Kidney capillary endothelial cell (primary cell): ENCODE measurements at places on chromosomes 13 and 19.
A peak's percentile ranks its signal among the peaks of the same experiment; 100 is the strongest.

- no peak for DNase-seq
Observed at GRCh38 chr13:30735025-30735871, at the start of gene ALOX5AP. ALOX5AP (plus strand) TSS chr13:30735543; CDS start chr13:30735606, 63 bp downstream.

GRCh38 chr19:27775395-27775794, 1437.6 kb downstream of the UQCRFS1 start:
- no peak for DNase-seq

GRCh38 chr13:77751513-77752456, 54.3 kb downstream of the SLAIN1 start:
- DNase-seq = peak; percentile 40

DNA sequence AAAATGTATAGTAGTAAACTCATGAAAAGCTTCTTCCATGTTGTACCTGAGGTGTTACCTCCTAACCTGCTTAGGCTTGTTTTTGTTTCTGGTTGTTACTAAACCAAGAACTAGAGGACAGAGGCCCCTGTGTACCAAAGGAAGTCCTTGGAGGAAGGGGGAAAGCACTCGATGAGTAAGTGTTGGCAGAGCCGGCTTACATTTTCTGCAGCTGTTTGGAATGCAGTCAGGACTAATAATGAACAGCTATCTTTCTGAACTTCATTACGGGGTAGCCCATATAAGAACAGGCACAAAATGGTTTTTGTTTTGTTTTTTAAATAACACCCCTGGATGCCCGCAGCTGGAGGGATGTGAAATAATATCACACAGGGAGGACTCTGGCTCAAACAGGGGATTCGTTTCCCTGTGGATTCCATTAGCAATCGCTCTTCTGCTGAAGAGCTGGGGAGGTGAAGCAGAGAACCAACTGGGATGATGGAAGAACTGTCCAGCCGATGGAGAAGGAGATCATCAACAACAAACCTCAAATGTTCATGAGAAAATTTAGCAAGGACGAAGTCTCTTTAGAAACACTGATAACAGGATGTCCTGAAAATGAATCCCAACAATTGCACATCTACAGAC, 214.2 kb upstream of the MAB21L1 start:
- no peak for DNase-seq

- DNase-seq = no peak
Observed at GRCh38 chr13:65697843-65698242, 1532.3 kb downstream of the PCDH9 start.

DNA sequence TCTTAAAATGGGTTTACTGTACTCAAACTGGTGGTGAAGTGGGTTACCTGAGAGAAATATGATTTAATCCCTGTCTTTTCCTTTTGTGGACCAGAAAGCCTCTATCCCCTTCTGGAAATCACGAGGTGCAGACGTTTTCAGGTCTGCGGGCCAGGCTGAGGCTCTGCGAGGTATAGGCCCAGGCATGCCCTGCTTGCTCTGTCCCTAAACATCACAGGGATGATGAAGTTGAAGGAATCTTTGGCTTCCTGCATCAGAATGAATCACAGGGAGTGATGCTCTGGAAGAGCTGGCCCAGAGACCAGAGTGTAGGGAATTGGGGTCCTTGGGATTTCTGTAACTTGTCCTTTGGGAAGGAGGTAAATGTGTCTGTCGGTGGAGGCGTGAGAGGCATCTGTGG, 18.4 kb upstream of the CHST8 start:
- DNase-seq = no peak

- DNase-seq = no peak
Observed at GRCh38 chr13:27839809-27840467, 47.7 kb downstream of the GSX1 start.

DNA sequence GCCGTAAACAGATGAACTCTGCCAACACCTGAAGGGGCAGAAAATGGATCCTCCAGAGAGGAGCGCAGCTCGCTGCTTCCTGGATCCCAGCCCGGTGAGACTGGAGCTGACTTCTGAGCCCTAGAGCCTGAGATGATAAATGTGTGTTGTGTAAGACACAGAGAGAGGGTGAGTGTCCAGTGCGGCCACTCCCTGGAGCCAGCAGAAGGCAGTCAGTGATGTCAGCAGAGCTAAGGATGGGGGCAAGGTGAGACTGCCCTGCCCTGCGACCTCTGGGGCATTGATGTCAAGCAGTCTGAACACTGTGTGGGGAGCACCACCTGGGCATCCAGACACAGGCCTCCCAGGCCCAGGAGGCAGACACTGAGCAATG, 9.7 kb upstream of the SLC35E1 start:
- DNase-seq = no peak

GRCh38 chr13:76937281-76937820, 11.0 kb upstream of the ACOD1 start:
- DNase-seq = peak; percentile 69

DNA sequence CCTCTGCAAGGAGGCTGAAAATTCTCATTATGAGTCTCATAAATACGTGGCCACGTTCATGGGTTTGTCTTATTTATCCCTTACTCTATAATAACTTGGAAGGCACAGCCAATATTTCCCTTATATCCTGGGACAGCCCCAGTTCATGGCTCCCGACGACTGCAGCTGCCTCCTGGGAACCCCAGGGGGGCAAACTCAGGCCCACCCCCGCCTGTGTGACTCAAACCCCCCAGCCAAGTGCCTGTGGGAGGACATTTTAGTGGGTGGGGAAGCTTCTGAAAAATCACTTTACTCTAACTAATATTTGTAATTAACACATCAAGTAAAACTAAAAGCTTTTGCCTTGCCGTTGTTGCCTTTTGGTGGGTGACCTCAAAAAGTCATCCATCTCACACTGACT, 14.3 kb downstream of the RASA3 start:
- no peak for DNase-seq

GRCh38 chr19:30671622-30672051, 299.5 kb downstream of the ZNF536 start:
- no peak for DNase-seq

DNA sequence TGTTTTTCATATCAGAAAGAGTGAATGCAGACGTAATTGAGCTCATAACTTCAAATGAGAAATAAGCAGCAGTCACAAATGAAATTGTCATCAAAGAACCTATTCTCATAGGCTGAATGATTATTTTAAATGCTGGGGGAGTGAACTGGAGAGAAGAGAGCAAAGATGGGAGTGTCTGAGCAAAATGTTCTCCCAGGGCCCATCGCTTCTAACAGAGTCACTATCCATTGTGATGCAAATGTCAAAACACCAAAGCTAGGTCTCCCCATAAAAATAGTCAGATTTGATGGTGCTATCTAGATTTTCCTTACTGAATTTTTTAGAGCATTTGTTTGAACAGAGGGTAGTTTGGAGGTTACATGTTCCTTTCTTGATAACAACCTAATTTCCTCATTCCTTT, 278.7 kb downstream of the PCDH9 start:
- no peak for DNase-seq

GRCh38 chr13:29689548-29689947, 94.1 kb upstream of the SLC7A1 start:
- DNase-seq = no peak

- DNase-seq = no peak
Observed at GRCh38 chr13:111577956-111578605, 257.6 kb downstream of the TEX29 start.

- no peak for DNase-seq
Observed at GRCh38 chr13:27309967-27310598, 39.5 kb downstream of the RASL11A start.

GRCh38 chr19:964761-965694, 19.1 kb upstream of the WDR18 start:
- no peak for DNase-seq

- no peak for DNase-seq
Observed at GRCh38 chr13:44104969-44105368, 225.3 kb downstream of the LACC1 start.

- DNase-seq = no peak
Observed at GRCh38 chr19:45769821-45770191, 754 bp upstream of the SIX5 start.

DNA sequence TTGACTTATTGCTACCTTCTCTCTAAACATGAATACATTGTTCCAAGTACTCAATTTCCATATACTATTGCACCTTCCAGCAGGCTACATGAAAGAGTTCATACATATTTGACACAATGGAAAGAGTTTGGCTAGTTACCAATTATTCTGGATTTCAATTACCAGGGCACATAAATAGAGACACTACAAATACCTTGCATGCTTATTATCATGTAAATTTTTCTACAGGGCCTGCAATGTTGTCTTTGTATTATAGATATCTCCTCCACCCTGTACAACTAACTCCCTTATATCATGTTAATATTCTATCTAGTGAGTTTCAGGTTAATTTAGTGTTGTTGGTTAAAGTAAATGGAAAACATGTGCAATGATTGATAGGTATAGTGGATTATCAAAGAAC, 540.7 kb upstream of the SLITRK5 start:
- DNase-seq = no peak

DNA sequence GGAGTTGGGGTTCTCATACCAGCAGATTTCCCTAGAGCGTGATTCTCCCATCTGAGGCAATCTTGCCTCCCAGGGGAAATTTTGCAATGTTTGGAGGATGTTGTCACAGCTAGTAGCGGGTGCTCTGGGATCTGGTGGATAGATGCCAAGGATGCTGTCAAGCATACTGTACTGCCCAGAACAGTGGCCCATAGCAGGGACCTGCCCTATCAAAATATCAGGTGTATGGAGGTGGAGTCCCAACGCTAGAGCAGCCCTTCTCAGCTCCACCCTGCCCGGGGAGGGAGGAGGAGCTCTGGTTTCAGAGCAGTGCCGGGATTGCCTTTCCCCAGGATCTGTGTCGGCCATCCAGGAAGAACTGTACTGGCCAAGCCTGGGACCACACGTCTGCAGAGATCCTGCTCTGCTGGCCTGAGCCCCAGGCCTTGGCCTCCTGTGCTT, 10.9 kb upstream of the QTRT1 start:
- no peak for DNase-seq

DNA sequence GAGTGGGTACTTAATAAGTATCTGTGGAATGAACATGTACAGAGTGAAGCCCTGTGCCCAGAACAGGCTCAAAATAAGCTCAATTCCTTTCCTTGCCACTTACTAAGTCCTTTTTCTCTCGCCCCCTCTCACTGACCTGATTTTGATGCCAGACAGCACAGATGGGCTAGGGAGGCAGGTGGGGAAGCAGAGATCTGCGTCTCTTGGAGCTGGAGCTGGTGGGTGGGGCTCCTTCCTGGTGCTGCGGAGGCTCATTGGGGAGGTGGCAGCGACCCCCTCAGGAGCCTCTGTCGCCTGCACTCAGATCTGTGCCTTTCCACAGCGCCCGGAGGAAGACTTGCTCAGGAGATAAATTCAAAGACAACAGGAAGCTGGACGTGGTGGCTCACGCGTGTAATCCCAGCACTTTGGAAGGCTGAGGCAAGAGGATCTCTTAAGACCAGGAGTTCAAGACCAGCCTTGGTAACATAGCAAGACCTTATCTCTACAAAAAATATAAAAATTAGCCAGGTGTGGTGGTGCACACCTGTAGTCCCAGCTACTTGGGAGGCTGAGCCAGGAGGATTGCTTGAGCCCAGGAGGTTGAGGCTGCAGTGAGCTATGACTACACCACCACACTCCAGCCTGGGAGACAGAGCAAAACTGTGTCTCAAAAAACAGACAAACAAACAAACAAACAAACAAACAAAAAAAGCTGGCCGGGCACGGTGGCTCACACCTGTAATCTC, 14.6 kb downstream of the AKT2 start:
- no peak for DNase-seq

DNA sequence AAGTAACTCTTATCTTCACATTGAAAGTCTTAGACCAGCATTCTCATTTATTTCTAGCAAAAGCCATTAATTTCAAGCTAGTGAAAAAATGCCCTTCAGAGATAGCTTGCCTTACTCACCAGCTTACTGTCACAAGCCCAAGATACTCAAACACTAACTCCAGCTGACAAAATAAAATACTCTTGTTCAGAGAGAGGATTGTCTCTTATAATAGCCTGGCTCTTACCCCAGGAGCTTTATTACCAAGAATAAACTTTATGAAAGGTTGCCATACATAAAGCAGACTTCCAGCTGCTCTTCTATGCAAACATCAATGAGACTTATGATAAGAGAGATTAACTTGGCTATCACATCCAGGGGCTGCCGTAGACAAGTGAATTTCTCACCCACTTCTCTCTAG, 53.6 kb downstream of the XPO4 start:
- no peak for DNase-seq

DNA sequence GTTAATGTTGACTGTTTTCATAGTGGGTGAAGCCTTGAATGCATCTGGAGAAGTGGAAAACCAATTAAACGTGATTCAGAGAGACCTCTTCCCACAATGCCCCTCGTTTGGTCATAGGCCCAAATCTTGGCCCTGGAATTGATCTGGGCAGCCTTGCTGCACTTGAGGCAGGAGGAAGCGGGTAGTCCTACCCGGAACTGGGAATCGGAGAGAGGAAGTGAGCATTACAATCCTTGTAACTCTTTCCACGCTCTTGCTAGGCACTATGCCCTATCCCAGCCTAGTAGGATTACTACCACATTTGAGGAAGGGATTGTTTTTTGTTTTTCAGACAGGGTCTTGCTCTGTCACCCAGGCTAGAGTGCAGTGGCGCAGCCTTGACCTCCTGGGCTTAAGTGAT, 3.6 kb downstream of the KCNK6 start:
- DNase-seq = no peak

DNA sequence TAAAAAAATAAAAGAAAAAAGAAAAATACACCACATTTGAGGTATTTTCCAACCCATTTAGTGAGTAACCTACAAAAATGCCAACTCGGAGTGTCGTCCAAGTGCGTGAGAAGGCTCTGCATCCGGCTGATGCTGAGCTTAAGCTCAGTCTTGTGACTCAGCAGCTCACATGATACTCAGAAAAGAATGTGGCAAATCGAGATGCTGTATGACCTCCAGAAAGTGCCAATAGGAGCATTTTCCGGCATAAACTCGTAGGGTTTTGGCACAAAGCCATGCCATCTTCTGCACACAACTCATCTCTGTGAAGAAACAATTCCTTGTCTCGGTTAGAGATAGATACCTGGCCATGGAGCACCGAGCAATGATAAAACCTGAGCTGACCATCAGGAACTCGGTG, 58.5 kb downstream of the TRPM4 start:
- DNase-seq = no peak

GRCh38 chr13:46893798-46894560, 2.9 kb downstream of the HTR2A start:
- DNase-seq = peak; percentile 56

- DNase-seq = no peak
Observed at GRCh38 chr13:45481688-45482087, 16.9 kb downstream of the COG3 start.

- DNase-seq = no peak
Observed at GRCh38 chr19:9913237-9914000, 22.9 kb downstream of the OLFM2 start.

DNA sequence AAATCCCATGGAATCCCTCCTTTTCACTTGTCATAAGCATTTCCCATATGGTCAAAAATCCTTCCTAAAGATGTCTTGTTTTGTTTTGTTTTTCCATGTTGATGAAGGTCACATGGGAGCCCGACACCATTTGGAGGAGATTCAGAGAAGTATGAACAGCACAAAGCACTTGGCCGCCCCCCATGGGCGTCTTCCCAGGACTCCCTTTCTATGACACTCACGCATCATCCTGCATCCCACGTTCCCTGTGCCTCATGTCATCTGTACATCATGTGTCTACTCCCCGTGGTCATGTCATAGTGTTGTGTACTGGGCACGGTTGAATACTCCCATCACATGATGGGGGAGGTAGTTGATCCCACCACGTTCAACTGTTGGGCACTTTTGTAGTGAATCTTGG, 2.0 kb downstream of the ZSCAN1 start:
- no peak for DNase-seq
